ENCODE measurements at places on chromosomes 3 and 15. TPM values are rescaled to one million over a fixed set of nuclear protein-coding genes. Genes with fewer than 3 reads are reported as not detected.

The CX3CR1 gene
- polyA plus RNA-seq, result 1.7 TPM

The CAMP gene
- 1.1 TPM for polyA plus RNA-seq

The MITF gene
- polyA plus RNA-seq, result 48.6 TPM

GRCh38 chr3:171115667-171116066, 89.1 kb upstream of the SLC2A2 start:
- DNase-seq, result no peak

DNA sequence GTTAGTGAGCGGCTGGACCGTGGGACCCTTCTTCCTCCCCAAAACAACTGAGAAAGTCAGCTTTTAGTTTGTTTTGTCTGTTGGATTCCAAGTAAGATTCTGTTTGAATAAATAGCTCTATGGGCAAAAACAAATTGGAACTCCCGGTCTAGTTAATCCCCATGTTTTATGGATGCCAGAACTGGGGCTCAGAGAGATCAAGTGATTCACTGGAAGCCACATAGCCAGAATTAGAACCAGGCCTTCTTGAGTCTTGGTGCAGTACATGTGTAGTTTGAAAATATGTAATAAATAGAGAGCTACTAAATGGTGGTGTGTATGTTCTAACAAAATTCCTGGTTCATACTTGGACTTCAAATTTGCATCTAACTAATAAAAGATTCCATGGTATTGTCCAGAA, 29.3 kb upstream of the POLR2M start:
- no peak for DNase-seq

GRCh38 chr3:44992555-44993470, 16.8 kb downstream of the EXOSC7 start:
- DNase-seq, result no peak

GRCh38 chr3:99520513-99520912, 117.9 kb upstream of the COL8A1 start:
- no peak for DNase-seq

GRCh38 chr3:119098619-119099222, 47.2 kb upstream of the TEX55 start:
- DNase-seq, result peak; percentile 29

DNA sequence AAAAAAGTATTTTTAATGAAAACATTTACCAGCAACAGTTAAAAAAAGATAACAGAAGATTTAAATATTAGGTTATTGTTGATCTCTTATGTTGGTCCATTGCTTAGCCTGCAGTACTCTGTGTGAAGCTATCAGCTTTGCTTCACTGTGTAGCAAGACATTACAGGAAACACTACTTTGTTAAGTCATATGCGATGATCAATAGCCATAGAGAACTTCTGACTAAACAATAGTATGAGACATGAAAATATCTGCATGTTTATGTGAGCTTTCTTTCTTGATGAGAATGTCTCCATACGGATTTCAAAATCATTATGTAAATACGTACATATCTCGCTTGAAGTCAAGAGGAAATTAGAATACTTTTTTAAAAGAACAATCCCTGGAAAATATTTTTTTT, 27.0 kb upstream of the CAPN3 start:
- no peak for DNase-seq

GRCh38 chr15:85025516-85026251, 44.0 kb downstream of the PDE8A start:
- no peak for DNase-seq
